Testis (tissue), 5 donors: ENCODE measurements at places on chromosomes 12 and 14. TPM values are rescaled to one million over a fixed set of nuclear protein-coding genes. Genes with fewer than 3 reads are reported as not detected.
A peak's percentile ranks its signal among the peaks of the same experiment; 100 is the strongest.

The EMP1 gene
- total RNA-seq: 29.2 TPM

The PLBD2 gene
- 120 TPM for total RNA-seq

GRCh38 chr12:56358836-56359532 lies 923 bp downstream of the STAT2 start:
- DNase-seq: no peak

The TAS2R9 gene
- not detected for total RNA-seq

- DNase-seq: no peak
Observed at GRCh38 chr14:52551205-52551604, 1.1 kb downstream of the TXNDC16 start.

The LMO3 gene
- 2.0 TPM for total RNA-seq

The TXNDC16 gene
- 21.5 TPM for total RNA-seq

The C12orf56 gene
- 13.1 TPM for total RNA-seq

DNA sequence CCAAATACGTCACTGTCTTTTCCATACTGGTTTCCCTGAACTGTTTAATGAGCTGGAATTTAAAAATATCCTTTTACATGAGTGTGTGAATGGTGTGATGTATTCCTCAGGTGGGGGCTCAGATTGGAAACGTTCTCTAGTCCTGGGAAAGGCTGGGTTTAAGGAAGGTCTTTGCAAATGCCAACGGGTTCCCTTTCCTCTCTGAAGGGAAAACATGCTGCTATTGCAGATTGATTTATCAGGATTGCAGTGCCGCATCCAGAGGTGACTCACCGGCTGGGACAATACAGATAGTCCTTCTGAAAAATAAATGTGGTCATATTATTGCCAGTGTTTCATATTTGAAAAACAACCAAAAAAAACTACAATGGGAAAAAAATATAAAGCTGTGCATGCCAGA lies 193.1 kb upstream of the FLRT2 start:
- DNase-seq: no peak

- DNase-seq: no peak
Observed at GRCh38 chr12:80766897-80767296, 50.2 kb downstream of the MYF5 start.

DNA sequence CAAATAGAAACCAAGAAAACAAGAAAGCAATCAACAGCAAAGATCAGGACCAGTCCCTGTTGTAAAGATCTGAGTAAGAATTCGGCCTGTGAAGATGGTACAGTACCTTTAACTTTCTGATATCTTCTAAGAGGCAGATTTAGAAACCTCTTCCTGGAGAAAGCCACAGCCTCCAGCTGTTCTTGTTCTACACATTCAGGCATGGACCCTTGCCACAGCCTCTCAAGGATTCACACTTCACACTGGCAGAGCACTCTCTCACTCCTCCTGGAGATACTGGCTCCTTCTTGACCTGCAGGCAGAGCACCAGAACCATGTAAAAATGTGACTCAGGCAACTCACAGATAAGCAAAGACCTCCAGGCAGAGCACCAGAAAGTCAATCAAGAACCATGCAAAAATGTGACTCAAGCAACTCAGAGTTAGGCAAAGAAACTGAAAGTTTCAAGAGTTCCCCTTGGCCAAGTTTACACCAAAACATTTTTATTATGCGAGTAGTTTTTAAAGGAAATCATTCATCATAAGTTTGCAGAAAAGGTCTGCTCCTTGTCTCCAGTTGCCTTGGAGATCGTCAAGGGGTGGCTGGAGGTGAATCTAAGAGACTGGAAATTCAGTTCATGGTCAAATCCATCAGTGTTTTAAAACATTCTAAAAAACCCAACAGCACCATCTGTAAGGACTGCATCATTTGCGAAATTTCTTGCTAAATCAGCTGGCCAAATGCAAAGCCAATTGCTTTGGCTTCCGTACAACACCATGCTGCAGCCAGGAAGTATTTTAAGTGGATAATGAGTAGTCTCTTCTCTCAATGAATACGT lies 119.3 kb upstream of the MDM1 start:
- DNase-seq: peak; percentile 43

The PROX2 gene
- 0.06 TPM for total RNA-seq

GRCh38 chr12:23757541-23757962 lies 191.9 kb downstream of the SOX5 start:
- no peak for DNase-seq

DNA sequence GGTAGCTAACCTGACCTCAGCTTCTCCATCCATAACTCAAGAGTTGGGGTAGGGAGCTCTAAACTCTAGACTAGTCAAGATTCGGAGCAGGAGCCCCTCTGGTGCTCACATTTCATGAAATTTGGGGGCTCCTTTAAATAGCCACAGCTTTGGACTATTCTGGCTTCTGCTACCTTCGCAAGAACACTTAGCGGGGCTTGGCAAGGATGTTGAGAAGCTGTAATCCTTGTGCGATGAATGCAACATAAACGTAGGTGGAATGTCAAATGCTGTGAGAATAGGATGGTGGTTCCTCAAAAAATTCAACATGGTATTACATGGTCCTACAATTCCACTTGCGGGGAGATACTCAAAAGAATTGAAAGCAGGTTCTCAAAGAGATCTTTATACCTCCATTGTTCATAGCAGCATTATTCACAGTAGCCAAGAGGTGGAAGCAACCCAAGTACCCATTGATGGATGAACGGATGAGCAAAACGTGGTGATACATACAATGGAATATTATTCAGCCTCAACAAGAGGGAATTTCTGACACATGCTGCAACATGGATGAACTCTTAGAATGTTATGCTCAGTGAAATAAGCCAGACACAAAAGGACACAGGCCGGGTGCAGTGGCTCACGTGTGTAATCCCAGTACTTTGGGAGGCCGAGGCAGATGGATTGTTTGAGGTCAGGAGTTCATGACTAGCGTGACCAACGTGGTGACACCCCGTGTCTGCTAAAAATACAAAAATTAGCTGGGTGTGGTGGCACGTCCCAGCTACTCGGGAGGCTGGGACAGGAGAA lies 73.8 kb downstream of the ACTN1 start:
- no peak for DNase-seq

DNA sequence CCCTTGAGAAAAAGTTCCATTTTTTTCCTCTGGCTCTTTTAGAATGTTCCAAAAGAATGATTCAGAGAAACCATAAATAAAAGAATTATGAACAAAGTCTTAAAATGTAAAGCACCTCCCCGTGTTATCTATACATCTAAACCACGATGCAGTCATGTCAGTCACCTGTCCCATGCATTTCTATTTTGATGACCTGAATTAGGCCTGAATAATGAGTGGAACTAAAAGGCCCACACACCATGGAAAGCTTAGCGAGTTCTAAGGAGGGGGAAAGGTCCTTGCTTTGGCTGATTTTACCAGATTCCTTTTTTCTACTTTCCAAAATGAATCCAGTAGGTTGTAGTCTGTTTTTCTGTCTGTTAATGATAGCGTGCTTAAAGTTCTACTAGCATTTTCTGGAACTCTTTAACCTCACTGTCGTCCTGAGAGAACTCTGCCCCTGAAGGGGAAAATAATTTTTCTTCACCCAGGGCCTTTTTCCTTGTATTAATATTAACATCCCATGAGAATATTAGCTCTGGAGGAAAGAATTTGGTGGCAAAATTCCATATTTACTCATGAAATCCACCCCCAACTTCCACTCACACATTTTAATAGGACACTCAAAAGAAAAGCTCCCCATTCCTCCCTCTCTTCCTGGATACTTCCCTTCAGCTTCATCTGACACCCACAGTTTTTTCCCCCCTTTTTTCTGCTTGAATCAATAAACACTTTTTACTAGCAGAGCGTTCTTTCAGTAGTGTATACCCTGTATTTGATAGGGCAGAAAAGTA lies 266.3 kb upstream of the DIO2 start:
- DNase-seq: no peak

DNA sequence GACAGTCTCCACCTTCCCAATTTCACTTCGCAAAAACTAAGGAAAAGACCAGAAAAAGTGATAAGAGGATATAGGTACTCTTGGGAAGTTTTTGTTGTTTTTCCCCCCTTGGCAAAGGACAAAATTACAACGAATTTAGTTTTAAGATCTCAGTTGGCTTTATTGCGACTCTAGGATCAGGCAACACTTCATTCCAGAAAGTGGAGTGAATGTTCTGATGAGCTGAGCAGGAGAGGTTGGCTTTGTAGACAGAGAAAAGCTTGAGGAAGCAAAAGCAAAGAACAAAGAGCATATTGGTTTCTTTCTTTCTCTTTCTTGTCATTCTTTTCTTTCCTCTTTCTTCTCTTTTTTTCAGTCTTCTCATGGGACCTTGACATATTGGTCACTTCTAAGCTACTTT lies 640 bp upstream of the ZFYVE1 start:
- no peak for DNase-seq

DNA sequence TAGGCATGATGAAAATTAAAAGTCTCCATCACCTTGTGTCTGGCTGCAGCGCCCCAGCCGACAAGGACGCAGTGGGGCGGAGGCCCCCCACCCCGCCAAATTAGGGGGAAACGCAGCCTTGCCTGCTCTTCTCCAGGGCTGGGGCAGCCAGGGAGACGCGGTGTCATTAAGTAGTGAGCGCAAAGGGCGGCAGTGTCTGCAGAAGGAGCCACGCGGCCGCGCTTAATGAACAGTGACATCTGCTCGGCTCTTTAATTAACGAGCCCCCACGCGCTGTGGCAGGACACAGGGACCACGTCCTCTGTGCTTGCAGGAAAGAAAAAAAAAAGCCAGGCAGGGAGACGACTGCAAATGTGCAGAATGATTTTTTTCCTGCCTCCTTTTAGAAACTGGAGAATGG lies 93.4 kb upstream of the NCOR2 start:
- DNase-seq: no peak

GRCh38 chr14:72714094-72714493 lies 179.8 kb downstream of the DPF3 start:
- DNase-seq: no peak

- DNase-seq: no peak
Observed at GRCh38 chr12:103401421-103401820, 94.3 kb downstream of the C12orf42 start.

- no peak for DNase-seq
Observed at GRCh38 chr12:76998908-76999556, 66.3 kb downstream of the E2F7 start.

The SIX4 gene
- total RNA-seq: 3.4 TPM

GRCh38 chr12:13591488-13591887 lies 389.9 kb downstream of the GRIN2B start:
- no peak for DNase-seq

- DNase-seq: peak; percentile 66
Observed at GRCh38 chr12:14716848-14717444, 20.5 kb upstream of the GUCY2C start.

GRCh38 chr12:5096241-5096924 lies 52.7 kb downstream of the KCNA5 start:
- DNase-seq: no peak

GRCh38 chr14:57388067-57388466 lies 2.3 kb upstream of the NAA30 start:
- no peak for DNase-seq

The IFNG-AS1 gene
- 0.25 TPM for total RNA-seq

DNA sequence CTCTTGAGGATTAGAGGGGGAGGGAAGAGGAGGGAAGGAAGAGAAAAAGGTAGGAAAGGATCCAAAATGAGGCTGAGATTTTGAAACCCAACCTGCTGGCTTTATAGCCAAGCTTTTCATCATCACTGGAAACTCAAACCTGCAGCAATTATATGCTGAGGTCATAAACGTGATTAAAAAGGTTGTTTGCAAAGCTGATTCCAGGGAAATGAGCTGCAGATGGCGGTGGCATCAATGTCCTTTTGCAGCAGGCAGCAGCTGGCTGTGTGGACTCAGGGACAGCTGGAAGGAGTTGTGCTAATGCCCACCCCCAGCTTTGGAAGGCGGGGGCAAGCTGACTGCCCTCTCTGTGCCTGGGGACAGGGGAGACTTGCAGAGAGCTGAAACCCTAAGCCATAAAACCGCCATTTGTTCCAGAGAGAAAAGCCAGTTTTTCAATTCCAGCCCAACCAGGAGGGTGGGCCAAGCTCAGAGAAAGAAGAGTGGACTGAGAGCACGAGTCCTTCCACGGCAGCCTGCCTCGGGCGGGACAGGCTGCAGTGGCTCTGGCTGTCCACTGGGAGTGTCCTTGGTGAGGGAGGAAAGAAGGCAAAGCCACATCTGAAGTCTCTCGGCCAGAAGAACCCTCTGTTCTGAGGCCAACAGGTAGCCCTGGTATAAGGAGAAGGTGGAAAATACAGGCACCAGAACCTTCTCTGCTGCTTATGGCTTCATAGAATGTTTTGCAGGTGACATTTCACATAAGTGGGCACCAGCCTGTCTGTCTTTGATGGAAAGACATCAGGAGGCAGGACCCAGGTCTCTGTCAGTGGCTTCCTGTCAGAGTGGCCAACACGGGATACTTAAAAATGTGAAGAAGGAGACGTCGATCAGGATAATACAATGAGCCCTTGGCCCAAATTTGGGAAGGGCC lies 90.7 kb downstream of the SINHCAF start:
- peak; percentile 34 for DNase-seq

The KRT74 gene
- 0.87 TPM for total RNA-seq

DNA sequence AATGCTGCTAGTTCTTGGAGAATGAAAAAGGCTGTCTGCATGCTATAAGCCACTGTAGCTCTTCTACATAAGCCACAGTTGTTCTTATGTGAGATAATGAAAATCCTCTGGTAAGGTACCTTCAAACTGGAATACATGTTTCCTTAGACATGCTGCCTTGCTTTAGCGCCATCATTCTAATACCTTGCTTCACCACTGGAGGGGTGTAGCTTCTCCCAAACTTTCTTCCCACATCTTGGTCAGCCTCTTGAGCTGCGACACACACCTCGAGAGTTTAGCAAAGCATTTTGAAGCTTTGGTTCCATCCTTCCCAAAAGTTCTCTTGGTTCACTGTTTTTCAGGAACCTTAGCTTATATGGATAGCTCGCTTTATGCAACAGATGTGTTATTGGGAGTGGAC lies 69.5 kb downstream of the NKX2-1 start:
- DNase-seq: no peak

DNA sequence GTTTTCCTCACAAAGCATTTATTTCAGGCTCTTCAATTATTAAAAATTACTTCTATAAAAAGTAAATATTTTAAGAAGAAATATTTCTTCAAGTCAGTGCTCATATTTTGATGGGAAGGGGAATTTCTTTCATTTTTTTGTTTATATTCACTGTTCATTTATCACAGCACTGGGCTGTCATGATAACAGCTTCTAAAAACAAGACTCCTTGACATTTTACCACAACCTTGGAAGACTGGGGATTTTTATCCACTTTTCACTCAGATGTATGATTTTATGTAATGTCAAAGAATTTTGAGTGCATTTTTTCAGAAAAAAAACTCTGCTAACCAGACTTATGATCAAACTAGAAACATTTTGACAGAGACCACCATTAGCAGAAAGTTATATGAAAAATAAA lies 149.7 kb downstream of the PHLDA1 start:
- no peak for DNase-seq

- DNase-seq: no peak
Observed at GRCh38 chr14:24888532-24888931, 161.4 kb downstream of the STXBP6 start.

DNA sequence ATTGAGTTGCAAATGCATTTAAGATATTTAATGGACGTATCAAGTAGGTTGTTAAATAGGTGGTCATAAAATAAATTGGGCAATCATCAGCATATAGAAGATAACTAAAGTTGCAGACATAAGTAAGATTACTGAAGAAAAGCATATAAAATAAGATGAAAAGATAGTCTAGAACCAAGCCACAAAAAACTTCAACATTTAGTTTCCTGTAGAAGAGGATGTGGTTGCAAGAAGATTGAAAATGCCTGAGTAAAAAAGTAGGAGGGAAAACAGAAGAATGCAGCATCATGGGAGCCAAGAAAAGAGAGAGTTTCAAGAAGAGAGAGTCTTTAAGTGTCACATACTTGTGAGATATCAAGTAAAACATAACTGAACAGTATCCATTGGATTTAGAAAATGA lies 17.6 kb upstream of the SLC16A7 start:
- DNase-seq: no peak
